ENCODE measurements at places on chromosomes 3 and 15.
A peak's percentile ranks its signal among the peaks of the same experiment; 100 is the strongest.

DNA sequence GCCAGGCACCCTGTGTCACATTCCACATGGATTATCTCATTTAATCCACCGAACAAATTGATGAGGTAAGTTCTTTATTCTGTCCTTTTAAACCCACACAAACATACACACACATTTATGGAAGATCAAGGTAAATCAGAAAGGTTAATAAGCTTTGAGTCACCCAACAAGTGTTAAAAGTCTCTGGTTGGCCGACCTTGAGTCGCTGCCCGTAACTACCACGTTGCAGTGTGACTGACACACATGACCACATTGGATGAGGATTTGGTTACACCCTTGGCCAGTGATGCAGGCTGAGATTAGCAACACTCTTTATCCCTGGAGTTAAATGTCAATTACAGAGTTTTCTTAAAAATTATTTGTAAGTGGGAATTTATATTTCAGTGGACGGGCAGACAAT, 19.2 kb downstream of the FOXP1 start:
- no peak for DNase-seq

DNA sequence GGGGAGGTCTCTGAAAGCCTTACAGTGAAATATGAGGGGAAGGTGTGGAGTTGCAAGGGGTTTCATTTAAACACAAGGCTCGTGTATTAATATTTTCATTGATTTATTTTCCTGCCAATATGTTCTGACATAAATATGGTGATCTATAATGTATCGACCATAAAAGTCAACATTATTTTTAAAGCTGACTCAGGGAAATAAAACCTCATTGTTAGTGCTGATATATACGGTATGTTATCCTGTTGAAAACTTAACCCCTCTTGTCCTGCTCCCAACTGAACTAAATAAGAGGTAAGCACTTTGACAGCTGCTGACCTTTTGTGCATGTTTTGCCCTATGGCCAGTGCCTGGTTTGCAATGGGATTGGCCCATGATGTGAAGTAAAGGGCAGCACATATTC, 47.9 kb downstream of the MFSD1 start:
- no peak for DNase-seq

GRCh38 chr15:94206463-94207167, 24.7 kb upstream of the MCTP2 start:
- DNase-seq, result peak; percentile 9

DNA sequence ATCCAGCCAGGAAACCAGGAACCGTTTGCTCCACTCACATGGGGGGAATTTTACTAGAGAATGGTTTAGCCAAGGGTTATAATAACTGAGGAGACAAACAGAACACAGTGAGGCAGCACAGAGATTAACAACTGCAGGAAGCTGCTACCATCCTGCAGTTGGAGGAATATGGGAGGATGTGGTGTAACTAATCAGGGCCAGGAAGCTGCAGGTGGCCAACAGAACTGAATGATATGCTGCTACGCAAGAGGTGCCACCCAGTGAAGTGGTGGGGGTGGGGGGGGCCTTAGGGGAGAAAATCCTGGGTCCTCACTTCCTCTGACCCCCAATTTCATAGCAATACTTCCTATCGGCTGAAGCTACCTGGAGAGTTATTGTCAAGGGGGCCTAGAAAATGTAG, 306.4 kb upstream of the STT3B start:
- peak; percentile 62 for DNase-seq

GRCh38 chr15:94395640-94396039, 164.3 kb downstream of the MCTP2 start:
- no peak for DNase-seq

Measured in CD4-positive, alpha-beta T cell treated with Interleukin-12 subunit alpha and Interleukin-12 subunit beta, for 1 hour (primary cell).